Stimulated activated CD4-positive, alpha-beta T cell treated with anti-CD3 and anti-CD28 coated beads, Interleukin-4, amount 100 ng/mL, for 1 hour (primary cell): ENCODE measurements at places on chromosomes 6 and 20.

DNA sequence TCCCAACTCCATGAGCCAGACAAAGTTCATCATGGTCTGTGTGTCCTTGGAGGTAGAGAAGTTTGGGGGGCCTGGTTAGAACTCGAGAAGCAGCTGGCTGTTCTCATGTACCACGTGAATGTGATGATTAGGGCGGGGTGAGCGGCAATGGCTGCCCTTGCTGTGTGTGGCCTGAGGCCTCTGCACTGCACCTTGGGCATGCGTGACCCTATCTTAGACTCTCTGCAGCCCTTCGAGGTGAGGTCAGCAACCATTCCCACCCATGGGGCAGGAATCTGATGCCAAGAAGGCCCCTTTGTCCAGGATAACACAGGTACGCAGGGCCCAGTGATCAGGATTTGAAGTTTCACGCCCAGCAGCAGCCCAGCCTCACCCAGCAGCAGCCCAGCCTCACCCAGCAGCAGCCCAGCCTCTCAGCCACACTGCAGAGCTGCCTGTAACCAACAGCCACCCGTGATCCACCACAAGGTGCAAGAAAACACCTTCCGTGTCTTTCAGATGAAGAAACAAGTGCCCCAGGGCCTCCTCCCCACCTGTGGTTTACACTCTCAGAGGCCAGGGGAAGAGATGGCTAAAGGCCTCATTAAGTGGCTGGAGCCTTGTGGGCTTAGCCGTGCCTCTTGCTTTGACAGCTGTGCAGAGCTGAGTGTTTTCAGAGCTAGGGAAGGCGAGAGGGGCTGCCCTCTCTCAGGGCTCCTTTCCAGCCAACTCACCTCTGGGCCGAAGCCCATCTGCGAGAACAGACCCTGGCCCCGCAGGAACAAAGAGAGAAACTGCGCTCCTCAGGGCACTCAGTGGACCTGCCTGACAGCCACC lies 195.2 kb upstream of the CDH4 start:
- no peak for DNase-seq

- no peak for DNase-seq
Measured at GRCh38 chr6:156809034-156809433, 31.9 kb downstream of the ARID1B start.

DNA sequence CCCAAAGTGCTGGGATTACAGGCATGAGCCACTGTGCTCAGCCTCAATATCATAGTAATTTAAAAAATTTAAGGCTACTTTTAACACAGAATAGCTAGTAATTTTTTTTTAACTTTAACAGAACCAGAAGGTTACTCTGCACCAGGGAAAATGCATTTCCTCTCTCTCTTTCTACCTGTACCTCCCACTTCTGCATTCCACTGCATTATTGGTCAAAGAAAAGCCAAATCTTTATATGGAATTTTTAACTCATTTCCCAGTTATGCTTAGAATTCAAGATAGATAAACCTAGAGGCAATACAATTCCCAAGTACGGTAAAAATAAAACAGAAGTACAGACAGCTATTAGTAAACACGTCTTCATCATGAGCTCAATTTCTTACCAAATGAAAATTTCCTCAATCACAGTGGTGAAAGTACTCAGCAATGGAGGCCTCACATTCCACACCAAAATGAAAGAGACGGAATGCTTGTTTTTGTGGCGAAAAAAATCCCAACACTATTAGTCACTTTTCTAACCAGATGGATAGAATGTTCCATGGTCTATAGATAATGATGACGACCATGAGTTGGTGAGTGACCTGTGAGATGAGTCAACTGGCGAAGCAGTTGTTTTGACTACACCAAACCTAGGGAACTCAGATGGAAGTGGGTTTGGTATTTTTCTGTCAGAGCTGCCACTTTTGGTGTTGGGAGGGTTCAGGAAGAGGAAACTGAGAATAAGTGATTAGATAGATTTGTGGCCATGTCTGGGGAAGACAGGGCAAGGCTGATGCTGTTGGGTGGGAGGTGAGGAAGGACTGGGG lies 104.7 kb upstream of the SGK1 start:
- no peak for DNase-seq

- DNase-seq, result no peak
Measured at GRCh38 chr6:145373826-145374225, 361.5 kb downstream of the EPM2A start.

- peak; percentile 3 for DNase-seq
Measured at GRCh38 chr6:39430871-39431523, 108.5 kb upstream of the KCNK16 start.

DNA sequence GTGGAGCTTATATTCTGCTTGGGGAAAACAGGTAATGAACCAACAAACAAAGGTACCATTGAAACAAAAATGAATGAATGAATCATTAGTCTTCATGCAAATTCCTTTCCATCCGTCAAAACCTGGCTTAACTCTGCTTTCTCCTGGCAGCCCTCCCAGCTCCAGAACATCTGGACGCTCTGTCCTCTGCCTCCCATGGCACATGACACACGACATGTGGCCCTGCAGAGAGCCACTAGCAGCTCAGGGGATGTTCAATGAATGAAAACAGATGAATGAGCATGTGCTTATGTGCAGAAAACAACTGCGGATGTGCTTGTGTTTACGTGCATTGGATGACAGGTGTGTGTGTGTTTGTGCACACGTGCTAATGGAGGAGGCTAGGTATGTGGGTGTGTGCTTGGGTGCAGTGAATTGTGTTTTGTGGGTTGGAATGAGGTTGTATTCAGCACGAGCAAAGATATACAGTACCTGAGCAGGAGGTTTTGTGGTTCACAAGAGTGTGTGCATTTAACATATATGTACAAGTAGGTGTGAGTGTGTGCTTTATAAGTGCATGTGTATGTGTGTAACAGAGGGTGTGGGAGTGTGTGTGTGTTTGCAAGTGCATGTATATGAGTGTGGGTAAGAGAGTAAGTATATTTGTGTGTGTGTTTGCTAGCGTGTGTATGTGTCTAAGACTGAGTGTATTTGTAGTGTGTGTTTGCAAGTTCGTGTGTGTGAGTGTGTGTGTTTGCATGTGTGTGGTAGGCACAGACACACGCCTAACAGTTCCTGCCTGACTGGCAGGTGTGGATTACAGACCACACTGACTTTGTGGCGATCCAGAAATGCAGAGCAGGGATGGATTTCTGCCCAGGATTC lies 374.1 kb upstream of the SULF2 start:
- DNase-seq, result no peak

DNA sequence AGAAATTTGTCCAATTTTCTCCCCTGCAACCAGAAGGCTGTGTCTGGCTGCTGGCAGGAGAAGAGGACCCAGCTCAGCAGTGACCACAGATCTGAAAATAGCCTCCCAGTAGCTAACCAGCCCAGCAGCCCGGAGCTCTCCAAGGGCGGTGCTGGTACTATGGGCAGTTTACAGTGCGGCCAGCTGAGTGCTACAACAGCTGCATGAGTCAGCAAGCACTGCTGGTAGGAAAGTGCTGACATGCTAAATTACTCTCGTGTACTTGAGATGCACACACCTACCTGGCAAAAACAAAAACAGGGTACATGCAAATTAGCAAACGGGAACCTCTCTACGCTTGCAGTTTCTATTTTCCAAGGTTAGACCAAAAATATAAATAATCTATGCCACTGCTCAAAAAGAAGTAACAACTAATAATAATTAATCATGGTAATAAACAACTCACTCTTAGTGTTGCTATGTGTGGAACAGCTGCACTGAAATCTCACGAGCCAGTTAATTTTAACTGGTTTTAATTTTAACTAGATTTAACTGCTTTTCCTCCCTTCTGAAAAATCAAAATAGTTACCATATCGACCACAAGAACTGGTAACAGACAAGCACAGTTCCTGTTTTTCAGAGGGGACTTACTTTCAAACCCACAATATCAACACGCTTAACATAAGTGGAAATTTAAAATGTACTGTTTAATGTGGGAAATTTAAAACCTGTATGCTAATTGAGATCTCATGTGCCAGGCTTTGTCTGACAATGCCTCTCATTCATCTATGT lies 10.8 kb downstream of the BACH2 start:
- DNase-seq, result peak; percentile 38

DNA sequence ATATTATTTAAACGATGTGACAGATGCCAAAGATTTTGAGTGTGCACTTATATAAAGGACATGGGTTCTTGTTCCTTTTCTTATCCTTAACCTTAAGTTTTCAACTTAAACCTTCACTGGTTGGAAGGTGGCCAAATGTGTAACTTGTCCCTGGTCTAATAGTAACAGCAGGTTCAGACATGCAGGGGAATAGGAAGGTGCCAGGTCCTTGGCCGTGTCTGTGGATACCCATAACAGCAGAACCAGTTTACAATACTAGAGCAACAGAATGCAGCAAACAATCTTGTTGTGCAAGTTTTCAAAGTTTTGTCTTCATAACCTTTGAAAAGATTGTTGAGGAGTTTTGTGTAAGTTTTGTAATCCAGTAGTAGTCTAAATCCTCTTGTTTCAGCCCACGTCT lies 4.4 kb downstream of the MYB start:
- no peak for DNase-seq

DNA sequence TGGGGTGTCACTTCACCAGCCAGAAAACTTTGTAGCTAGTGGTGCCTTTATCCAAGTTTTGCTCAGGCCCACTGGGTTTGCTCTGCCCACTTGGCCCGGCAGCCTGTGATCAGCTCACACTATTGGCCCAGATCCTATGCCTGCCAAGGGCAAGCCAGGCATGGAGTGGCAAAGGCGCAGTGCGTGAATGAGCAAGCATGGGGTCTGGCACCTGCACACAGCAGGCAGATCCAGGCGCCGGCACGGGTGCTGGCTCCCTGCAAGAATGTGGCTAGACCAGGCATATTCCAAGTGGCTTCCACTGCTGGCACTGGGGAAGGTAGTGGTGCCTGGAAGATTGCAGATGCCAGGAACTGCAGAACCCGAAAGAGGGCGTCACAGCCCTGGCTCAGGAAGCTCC lies 346.9 kb downstream of the LMBRD1 start:
- DNase-seq, result no peak
